ENCODE measurements at places on chromosomes 11 and 22.

- no peak for DNase-seq
Observed at GRCh38 chr22:37044634-37045625, 6.6 kb upstream of the KCTD17 start.

- DNase-seq = peak; percentile 69
Observed at GRCh38 chr11:46826310-46827044, 19.6 kb downstream of the CKAP5 start.

DNA sequence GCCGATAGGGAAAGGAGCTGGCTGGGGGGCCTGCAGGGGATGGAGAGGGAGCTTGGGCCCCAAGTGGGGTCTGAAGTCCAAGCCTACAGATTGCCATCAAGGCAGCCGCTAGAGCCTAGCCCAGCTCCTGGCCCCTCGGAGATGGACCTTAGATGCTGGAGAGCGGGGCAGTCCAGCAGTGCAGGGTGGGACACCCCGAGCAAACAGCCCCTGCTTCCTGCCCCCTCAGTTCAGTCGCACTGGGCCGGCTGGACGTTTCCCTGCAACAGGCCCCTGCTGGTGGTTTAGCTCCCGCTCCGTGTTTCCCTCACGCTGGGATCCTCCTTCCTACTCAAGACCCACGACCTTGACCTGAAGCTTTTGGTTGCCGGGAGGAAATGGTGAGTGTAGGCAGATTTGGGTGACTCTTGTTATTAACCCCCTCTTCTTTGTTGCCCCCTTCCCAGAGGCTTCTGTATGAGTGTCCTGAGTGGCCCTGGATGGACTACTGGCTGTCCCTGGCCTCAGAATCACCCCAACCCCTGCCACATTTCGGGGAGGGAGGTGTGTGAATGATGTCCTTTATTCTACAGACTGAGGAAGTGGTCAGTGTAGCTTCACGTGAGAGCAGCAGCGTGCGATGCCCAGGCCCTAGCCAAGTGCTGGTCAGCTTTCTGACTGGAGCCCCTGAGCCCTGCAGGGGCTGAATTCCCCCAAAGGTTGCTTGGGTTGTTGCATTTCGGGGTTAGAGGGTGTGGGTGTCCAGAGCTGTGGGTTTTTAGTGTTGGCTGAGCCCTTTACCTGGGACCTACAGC, 2.7 kb downstream of the ST3GAL4 start:
- no peak for DNase-seq

DNA sequence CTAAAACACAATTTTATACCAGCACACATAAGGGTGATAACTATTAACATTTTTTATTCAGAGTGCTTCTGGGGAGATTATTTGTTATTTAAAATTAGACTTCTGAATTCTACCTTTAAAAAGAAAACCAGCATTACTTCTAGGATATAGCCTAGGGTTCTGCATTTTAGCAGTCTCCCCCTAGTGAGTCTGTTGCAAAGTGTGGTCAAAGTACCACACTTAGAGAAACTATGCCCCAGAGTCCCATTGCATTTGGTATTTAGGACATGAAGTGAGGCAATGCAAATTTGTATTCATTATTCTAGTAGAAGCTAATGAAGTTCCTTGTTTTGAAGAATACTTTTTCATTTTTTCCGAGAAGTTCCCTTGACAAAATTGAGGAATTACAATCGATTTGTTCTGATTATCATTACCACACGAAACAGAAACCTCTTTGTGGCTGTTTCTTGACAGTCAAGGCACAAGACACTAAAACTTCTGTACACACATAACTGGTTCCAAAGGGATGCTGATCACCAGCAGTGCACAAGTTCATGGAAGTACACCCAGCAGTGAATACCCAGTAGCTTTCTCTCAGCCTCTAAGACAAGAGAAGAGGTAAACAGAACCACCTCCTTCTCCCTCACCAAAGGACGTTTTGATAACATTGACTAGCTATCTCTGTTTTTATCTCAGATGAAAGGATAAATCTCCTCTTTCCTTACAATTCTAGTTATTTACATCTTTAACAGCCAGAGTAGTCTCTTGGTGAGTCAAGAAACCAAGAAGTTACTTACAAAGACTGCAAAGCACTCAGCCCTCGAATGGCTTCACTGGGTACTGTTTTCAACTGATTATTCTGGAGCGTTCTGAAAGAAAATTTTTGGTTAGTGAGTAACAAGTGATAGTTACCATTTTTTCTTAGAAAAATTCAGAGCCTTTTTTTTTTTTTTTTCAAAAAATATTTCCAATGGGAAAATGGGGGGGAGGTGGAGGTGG, 27.6 kb upstream of the CCDC34 start:
- no peak for DNase-seq

- DNase-seq = no peak
Observed at GRCh38 chr11:65445604-65446445, 23.2 kb downstream of the NEAT1 start.

GRCh38 chr11:8336356-8337129, 72.9 kb upstream of the LMO1 start:
- DNase-seq = no peak

DNA sequence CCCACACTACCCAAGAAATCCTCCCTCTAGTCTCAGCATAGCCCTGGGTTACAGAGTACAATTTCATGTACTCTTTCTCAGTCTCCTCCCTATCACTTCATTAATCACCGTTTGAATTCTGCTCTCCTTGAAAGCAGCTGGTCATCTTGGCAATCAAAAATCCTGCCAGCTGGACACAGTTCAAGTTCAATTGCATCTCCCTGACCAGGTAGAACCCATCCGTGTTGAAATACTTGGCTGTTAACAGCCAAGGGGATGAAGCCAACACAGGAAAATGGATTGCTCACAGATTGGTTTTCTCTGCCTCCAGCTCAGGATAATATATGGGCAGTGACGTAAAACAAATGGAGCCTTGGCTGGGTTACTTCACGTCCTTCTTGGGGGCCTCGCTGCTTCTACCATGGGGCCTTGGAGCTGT, 55.1 kb upstream of the GRK3 start:
- no peak for DNase-seq

DNA sequence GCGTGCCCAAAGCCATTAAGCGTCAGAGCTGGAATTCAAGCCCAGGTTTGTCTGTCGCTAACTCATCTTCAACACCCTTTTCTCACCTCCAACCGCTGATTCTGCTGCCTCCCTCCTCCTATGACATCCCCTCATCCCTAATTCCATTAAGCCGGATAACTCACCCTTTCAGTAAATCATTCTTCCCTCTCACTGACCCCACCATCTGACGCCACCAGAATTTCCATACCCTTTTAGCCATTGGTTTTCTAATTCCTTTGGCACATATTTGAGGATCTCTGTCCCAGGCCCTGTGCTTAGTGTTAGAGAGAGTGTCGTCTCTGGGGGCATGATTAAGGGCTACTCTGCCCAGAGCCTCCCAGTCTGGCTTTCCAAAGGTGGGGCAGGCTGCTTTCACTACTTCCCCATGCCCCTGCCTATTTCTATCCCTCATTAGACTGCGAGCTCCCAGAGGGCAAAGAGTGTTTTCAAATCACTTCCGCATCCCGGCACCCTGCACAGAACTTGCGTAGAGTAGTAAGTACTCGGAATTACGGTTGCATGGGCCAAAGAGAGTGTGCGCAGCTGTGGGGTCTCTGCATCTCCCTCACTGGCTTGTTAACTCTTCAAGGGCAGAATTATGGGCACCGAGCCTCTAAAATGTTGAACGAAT, 3.9 kb downstream of the KLHL35 start:
- DNase-seq = no peak

GRCh38 chr22:19871845-19872778, 17.4 kb upstream of the GNB1L start:
- DNase-seq = no peak

GRCh38 chr11:46072172-46072964, 48.9 kb downstream of the PHF21A start:
- DNase-seq = no peak

DNA sequence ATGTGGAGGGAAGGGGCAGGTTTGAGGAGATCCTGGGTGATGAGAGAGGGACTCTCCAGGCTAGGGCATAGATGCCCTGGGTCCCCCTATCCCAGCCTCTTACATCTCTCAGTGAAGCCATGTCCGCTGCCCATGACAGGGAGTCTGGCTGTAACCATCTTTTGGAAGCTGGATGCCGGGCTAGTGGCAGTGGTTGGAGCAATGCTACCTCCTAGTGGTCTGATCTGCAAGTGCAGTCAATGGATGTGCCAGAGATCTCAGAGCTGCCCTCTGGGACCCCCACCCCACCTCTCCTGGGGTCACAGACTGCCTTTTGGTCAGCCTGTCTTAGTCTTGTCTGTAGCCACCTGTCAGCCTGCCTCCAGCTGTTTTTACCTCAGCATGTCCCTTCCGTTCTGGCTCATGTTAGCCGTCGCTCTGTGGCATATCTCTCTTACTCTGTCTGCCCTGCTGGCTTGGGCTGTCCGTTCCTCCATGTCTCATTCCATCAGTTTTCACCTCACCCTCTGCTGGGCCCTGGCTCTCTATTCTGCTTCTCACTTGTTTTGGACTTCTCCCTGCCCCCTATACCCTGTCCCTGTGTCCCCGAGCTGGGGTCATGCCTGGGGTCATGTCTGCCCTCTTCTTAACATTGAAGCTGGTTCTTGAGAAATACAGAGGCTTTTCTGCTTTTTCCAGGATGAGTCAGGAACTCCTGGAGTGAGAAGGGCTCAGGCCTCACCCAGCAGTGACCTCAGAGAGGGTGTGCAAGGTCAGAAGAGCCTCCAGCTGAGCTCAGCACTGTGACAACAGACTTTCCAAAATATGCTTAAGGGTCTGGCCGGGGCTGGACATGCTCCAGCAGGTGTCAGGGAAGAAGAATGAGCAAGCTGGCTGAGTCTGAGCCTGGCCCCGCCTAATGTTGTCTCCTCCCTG, 52.0 kb upstream of the THY1 start:
- no peak for DNase-seq

- no peak for DNase-seq
Observed at GRCh38 chr11:65071907-65072630, 11.8 kb downstream of the CDCA5 start.

GRCh38 chr11:83680321-83680720, 394.2 kb upstream of the CCDC90B start:
- DNase-seq = no peak

GRCh38 chr11:128354476-128354875, 232.9 kb downstream of the ETS1 start:
- DNase-seq = no peak

DNA sequence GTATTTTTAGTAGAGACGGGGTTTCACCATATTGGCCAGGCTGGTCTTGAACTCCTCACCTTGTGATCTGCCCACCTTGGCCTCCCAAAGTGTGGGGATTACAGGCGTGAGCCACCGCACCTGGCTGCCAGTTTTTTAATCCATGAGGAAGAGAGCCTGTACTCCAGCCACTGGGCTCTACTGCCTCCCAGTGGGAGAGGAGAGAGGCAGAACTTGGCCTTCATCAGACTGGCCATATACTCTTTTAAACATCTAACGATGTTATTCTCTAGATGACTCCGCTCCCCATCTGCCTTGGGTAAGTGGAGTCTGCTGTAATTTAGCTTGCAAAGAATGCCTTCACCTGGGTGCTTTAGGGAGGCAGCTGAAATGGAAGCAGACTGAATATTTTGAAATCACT, 34.6 kb downstream of the SLC6A5 start:
- no peak for DNase-seq

- no peak for DNase-seq
Observed at GRCh38 chr11:73465023-73465675, 89.0 kb downstream of the RELT start.

DNA sequence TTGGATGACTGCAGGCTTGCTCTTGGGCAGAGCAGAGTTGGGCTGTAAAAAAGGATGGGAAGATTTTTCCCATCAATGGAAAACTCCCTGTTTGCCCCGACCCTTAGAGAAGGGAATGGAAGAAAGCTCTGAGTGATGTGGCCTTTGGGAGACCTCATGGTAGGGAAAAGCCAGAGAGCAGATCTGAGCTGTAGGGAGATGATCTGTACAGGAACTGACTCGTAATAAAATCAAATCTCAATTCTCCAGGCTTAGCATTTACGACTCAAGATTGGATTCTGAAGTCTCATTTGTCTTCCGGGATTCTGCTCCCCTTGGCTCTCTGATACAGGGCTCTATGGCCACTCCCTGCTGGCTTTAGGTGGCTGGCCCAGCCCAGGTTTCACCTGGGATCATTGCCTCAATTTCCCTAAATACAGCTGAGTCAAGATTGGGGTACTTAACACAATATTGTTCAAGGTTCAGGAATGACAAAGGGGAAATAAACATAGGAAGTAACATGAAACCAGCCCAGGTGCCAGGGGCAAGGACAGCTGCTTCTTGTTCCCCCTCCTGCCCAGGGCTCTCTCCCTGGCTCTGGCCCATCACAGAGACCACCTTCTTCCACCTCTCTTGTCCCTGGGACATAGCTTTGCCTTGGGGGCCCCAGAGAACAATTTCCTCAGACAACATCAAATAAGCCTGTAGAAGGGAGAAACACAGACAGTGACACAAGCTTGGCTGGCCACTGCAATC, 38.4 kb upstream of the THY1 start:
- DNase-seq = no peak

- no peak for DNase-seq
Observed at GRCh38 chr11:100810666-100811065, 123.6 kb downstream of the ARHGAP42 start.

- no peak for DNase-seq
Observed at GRCh38 chr22:37097346-37097745, 12.2 kb downstream of the TMPRSS6 start.

DNA sequence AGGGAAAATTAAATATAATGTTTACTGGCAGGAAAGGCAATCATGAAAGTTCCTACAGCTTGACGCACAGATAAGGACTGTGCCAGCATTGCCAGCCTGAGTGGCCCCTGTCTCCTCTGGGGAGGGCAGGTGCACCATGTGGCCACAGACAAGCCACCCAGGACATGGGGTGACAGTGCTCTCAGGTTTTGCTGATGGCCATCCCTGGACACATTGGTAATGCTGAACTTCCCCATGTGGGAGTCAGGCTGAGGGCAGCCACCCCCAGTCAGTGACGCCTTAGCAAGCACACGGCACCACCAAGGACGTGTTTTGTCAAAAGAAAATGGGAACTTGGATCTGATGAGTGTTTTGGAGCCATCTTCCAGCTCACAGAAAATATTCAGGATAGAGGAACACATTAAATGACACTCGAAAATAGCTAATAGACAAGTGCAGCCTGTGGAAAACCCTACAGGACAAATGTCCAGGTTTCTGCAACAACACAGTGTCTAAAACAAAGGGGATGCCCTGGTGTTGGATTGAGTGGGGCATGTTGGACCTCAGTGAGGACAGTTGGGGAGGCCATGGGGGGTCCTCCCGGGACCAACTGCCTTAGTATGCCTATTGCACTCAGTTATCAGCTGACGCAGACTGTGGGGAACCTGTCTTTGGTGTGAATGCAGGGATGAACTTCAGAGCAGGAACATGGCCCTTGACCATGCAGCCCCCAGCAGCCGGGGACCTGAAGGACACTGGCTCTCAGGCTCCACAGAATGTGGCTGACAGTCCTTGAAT, 1450.5 kb downstream of the BRD1 start:
- DNase-seq = no peak

All from activated naive CD4-positive, alpha-beta T cell (primary cell).